ENCODE measurements at places on chromosomes 12 and 14. TPM values are rescaled to one million over a fixed set of nuclear protein-coding genes. Genes with fewer than 3 reads are reported as not detected.

ZC2HC1C gene
- 4.6 TPM for total RNA-seq

- DNase-seq, result no peak
- H3K27me3 ChIP-seq, result no peaks in the 10 kb centered on the region
- no peaks in the 10 kb centered on the region for H3K36me3 ChIP-seq
- no peak overlapping the region for H3K27ac ChIP-seq
These were observed 35.9 kb downstream of the TESC start for GRCh38 chr12:117063162-117063911.

KCNA5 gene
- total RNA-seq, result 1.7 TPM

RIPK3 gene
- 16.1 TPM for total RNA-seq

GRCh38 chr14:60482743-60483142 lies 3.1 kb downstream of the C14orf39 start:
- no peak for DNase-seq
- peaks cover 3% of the 10 kb centered on the region for H3K4me1 ChIP-seq
- peaks cover 34% of the 10 kb centered on the region for H3K27me3 ChIP-seq
- no peak overlapping the region for H3K27ac ChIP-seq

KRT72 gene
- total RNA-seq, result not detected

PTHLH gene
- total RNA-seq, result 0.94 TPM

DNA sequence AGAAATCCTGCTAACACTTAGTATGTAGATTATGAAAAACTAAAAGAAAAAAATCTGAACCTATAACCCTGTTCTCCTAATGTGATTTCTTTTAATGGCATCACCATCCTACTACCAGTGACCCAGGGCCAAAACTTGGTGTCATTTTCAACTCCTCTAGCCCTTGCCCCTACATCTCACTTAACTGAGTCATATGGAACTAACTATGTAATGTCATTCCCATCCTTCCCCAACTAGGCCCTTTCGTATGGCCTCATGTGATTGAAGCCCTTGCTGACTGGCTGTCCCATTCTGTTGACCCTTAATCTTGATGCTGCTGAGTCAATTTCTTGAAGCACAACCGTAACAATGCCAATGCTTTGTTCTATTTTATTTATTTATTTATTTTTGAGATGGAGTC lies 7.6 kb downstream of the DMAC2L start:
- no peaks in the 10 kb centered on the region for H3K27me3 ChIP-seq
- peaks cover 15% of the 10 kb centered on the region for H3K36me3 ChIP-seq
- DNase-seq, result no peak
- peaks cover 3% of the 10 kb centered on the region for H3K4me1 ChIP-seq
- no peak overlapping the region for H3K4me3 ChIP-seq
- no peak overlapping the region for H3K27ac ChIP-seq

SMOC1 gene
- 1.1 TPM for total RNA-seq

TUNAR gene
- total RNA-seq, result not detected

DNA sequence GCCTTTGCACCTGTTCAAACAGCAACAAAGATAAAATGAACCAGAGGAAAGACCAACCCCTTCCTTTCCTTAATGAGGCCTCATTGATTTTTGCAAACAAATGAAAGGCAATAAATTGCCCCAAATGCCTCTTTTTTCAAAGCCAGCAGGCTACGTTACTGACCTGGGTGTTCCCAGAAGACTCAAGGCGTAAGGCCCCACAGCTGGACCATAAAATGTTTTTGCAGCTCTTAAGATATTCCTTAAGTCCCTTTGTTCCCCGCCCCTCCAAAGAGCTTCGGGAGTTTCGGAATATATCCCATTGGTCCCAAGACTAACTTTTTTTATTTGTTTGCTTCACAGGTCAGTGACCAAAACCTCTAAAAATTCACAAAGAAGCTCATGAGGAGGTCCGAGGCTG lies 462.9 kb upstream of the PRICKLE1 start:
- DNase-seq, result no peak
- no peaks in the 10 kb centered on the region for H3K27me3 ChIP-seq
- H3K4me1 ChIP-seq, result no peaks in the 10 kb centered on the region
- no peak overlapping the region for H3K27ac ChIP-seq
- H3K36me3 ChIP-seq, result no peaks in the 10 kb centered on the region

FANCM gene
- total RNA-seq, result 6.0 TPM

LBHD2 gene
- total RNA-seq, result not detected

GRCh38 chr12:50627491-50627890 lies 122.7 kb downstream of the DIP2B start:
- no peaks in the 10 kb centered on the region for H3K27me3 ChIP-seq
- no peaks in the 10 kb centered on the region for H3K36me3 ChIP-seq
- H3K4me1 ChIP-seq, result peaks cover 2% of the 10 kb centered on the region
- no peak for DNase-seq
- H3K27ac ChIP-seq, result no peak overlapping the region

- no peak overlapping the region for H3K4me3 ChIP-seq
These were observed 89.3 kb downstream of the NTN4 start for GRCh38 chr12:95701275-95701674.

TRIAP1 gene
- total RNA-seq, result 21.9 TPM

- H3K27ac ChIP-seq, result no peak overlapping the region
- DNase-seq, result no peak
- no peaks in the 10 kb centered on the region for H3K36me3 ChIP-seq
- no peaks in the 10 kb centered on the region for H3K27me3 ChIP-seq
These were observed 77.0 kb downstream of the POLR3B start for GRCh38 chr12:106434526-106434925.

- DNase-seq, result no peak
- no peaks in the 10 kb centered on the region for H3K4me1 ChIP-seq
- H3K4me3 ChIP-seq, result no peak overlapping the region
- H3K27ac ChIP-seq, result no peak overlapping the region
These were observed 60.6 kb downstream of the BEGAIN start for GRCh38 chr14:100526632-100527031.

DNA sequence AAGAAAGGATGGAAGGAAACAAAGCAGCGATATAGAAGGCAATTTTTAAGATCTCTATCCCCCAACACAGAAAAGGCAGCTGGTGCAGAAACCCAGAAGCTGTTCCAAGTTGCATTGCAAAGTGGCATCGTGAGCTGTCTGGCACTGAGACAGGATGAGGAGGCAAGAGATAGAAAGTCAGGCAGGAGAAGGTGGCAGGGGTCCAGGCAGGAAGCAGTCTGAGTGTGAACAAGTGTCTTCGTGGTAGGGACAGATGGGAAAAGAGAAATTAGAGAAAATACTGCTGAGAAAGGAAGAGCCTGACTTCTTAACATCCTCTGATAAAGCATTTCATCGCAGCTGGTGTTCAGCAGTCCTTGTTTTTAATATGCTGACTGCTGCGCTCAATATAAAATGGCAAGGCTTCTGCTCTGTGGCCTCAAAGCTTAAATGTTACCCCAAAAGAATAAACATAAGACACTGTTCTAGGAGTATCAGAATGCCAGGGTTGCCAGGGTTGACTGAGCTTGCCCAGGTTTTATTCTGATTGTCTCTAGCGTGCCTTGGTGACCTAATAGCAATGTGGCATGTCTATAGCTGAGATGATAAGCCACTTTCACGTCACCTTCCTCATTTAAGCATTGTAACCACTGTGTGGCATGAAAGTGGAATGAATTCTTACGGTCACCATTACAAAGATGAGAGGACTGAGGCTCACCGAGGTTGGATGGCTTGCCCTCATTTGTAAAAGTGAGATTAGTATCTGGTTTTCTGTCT lies 397.6 kb downstream of the NUAK1 start:
- H3K4me3 ChIP-seq, result no peak overlapping the region
- no peak for DNase-seq
- H3K27me3 ChIP-seq, result no peaks in the 10 kb centered on the region
- no peaks in the 10 kb centered on the region for H3K36me3 ChIP-seq
- H3K27ac ChIP-seq, result peak overlapping the region; percentile 53
- H3K4me1 ChIP-seq, result no peaks in the 10 kb centered on the region

GDF11 gene
- 10.0 TPM for total RNA-seq

- DNase-seq, result peak; percentile 60
- H3K36me3 ChIP-seq, result no peaks in the 10 kb centered on the region
- H3K4me1 ChIP-seq, result no peaks in the 10 kb centered on the region
- no peak overlapping the region for H3K4me3 ChIP-seq
These were observed 273.1 kb upstream of the RTL1 start for GRCh38 chr14:101176535-101177205.

KERA gene
- 0.26 TPM for total RNA-seq

- peaks cover 36% of the 10 kb centered on the region for H3K4me1 ChIP-seq
- H3K27ac ChIP-seq, result peak overlapping the region; percentile 69
- no peak overlapping the region for H3K4me3 ChIP-seq
These were observed 31.0 kb upstream of the LGALS3 start for GRCh38 chr14:55097881-55098560.

DNA sequence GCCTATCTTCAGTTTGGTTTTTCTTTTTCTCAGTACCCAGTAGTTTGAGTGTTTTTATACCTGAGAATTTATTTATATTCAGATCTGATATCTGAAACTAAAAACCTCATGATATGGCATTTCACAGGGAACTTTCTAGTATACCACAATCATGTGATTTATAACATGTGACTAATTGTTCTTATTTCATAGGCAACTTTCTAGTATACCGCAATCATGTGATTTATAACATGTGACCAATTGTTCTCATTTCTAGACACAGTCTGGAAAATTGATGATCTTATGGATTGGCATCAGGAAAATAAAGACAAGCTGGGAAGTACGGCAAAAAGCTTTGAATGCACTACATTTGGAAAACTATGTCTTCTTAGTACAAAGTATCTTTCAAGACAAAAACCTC lies 20.6 kb downstream of the ZNF268 start:
- DNase-seq, result no peak
- H3K36me3 ChIP-seq, result peaks cover 11% of the 10 kb centered on the region
- H3K4me3 ChIP-seq, result no peak overlapping the region
- H3K27ac ChIP-seq, result no peak overlapping the region
- H3K4me1 ChIP-seq, result no peaks in the 10 kb centered on the region

TMEM132D gene
- total RNA-seq, result 2.0 TPM

ABCD2 gene
- total RNA-seq, result 0.20 TPM

DNA sequence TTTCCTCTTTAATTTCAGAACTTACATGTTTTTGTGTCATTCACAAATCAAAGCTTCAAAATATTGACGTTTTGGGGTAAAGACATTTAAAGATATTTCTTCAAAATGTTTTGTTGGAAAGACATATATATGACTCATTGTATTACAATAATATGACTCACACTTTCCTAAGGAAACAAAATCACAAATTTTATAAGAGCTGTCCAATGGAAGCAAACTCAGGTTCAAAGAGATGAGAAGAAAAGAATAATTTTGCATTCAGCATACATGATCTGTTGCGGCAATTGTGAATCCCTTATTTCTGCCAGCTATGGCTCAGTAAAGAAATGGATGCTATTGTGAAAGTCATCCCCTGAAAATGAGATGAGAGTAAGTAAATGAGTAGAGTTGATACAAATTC lies 82.7 kb downstream of the GRIP1 start:
- H3K27me3 ChIP-seq, result no peaks in the 10 kb centered on the region
- no peaks in the 10 kb centered on the region for H3K4me1 ChIP-seq
- no peak overlapping the region for H3K27ac ChIP-seq
- no peaks in the 10 kb centered on the region for H3K36me3 ChIP-seq

DNA sequence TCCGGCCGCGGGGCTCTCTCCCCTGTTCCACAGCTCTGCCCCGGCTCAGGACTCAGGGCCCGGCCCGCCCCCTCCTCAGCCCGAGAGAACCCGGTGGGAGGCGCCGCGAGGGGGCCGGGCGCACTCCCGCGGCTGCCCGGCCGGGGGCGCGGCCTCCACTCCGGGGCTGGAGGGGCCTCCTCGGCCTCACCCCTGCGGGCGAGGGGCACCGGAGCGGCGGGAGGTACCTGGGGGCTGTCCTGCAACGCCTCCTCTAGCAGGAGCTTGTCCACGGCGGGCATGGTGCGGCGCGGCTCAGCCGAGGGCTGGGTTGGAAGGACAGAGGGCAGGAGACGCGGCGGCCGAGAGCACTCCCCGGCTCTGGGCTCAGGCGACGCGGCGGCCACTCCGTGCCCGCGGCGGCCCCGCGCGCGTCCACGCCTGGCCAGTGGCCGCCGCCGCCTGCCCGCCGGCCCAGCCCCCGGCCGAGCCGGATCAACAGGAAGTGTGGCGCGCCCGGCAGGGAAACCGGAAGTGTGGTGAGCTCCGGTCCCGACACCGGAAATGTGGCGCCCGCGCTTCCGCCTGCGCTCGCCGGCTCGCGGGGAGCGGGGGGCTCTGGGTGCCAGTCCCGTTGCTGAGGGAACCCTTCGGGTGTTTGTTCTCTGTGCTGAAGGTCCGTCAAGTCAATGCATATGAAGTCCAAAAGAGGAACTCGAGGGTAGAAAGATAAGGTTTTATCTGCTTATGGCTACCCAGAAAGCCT lies at the start of gene APPL2:
Gene APPL2, minus strand, starts transcription at position 443 of the 745 bp plus-strand sequence. Its CDS starts 162 bp downstream, at position 281.
- DNase-seq, result peak; percentile 85
- peaks cover 46% of the 10 kb centered on the region for H3K4me1 ChIP-seq
- H3K27me3 ChIP-seq, result no peaks in the 10 kb centered on the region
- H3K4me3 ChIP-seq, result peak within 1 kb of the TSS; percentile 82
- H3K27ac ChIP-seq, result peak within 1 kb of the TSS; percentile 97
- no peaks in the 10 kb centered on the region for H3K36me3 ChIP-seq

SYCP3 gene
- 0.76 TPM for total RNA-seq

DNA sequence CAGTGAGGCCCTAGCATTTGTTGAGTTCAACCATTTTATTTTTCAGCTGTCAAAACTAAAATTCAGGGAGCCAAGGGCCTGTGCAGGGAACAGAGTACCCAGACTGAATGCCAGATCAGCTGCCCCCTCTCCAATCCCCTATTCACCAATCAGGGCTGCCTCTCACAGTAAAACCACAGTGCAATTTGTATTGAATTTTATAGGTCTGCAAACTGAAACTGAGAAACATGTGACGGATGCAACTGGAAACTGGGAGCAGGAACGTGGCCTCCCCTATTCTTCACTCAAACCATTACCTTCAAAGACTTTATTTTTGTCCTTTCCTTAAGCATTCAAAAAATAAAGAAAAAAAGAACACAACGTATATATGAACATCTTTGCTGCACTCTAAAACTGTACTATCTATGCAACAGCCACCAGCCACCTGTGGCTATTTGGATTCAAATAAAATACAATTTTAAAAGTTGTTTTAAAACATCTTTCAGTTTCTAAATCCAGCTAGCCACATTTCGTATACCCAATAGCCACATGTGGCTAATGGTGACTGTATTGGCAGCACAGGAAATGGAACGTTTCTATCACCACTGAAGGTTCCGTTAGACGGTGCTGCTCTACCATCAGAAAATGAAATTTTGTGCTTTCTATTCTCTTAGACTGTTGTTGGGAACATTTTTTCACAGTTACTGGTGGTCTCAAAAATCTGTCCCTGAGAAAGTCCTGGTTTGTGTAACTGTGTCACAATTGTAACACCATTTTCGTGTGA lies 371.3 kb upstream of the FAR2 start:
- no peaks in the 10 kb centered on the region for H3K36me3 ChIP-seq
- H3K4me1 ChIP-seq, result no peaks in the 10 kb centered on the region
- no peaks in the 10 kb centered on the region for H3K27me3 ChIP-seq

- no peak overlapping the region for H3K4me3 ChIP-seq
- H3K27ac ChIP-seq, result no peak overlapping the region
- no peak for DNase-seq
- H3K27me3 ChIP-seq, result no peaks in the 10 kb centered on the region
These were observed 302.5 kb upstream of the AMIGO2 start for GRCh38 chr12:47382305-47382704.

NKX2-1 gene
- 251 TPM for total RNA-seq

SDR9C7 gene
- total RNA-seq, result not detected

TOMM20L gene
- not detected for total RNA-seq

DNA sequence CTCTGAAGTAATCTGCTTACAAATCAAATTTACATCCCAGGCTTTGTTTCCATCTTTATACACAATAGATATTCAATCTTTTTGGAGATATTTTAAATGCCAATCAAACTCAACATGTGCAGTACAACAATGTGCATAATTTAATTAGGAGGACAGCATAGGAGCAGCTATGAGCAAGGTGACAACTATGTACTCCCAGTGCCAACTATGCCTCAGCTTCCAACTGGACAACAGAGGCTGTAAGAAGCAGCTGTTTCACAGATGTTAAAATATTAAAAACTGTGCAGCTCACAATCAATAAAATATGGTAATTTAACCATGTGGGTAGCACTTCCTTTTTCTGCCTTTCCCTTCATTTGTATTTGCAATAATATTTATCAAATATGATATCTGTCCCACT lies 99.9 kb downstream of the ST8SIA1 start:
- no peak for DNase-seq
- H3K36me3 ChIP-seq, result no peaks in the 10 kb centered on the region
- H3K27me3 ChIP-seq, result no peaks in the 10 kb centered on the region
- no peak overlapping the region for H3K4me3 ChIP-seq
